NCI-H774 (cell line): ENCODE measurements at places on chromosomes 12 and 14.

DNA sequence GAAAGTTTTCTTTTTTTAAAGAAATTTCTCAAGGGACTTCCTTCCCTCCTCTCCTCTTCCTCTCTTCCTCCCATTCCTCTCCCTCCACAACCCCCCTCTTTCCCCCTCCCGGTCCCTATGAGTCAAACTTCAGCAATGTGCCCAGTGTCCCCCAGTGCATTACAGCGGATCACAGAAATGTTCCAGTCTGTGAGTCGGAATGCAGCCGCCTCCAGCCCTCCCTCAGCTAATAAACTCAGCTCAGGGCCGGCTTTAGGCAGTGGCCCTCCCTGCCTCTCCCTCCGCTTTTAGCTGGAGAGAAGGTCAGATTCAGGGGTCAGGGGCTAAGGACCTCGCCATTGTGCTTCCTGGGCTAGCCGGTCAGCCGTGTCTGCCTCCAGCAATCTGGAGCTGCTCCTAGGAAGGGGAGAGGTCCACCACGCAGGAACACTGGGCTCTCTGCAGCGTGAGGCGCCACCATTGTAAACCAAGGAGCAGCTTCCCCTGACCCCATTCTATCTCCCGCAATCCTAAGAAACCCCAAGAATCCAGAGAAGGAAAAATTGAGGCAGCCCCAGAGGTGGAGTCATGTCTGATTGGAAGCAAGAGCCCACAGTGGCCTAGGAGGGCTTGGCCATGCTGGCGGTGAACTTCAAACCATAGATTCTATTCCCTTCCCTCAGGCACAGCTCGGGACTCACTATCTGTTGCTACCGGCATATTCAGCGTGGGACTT, 1.1 kb upstream of the HDAC7 start:
- DNase-seq, result no peak

GRCh38 chr12:75374971-75375370, 15.9 kb upstream of the GLIPR1L2 start:
- no peak for DNase-seq

GRCh38 chr14:21652209-21652808, 1.3 kb upstream of the OR4E2 start:
- no peak for DNase-seq

- DNase-seq, result no peak
Measured at GRCh38 chr12:116333402-116333801, 55.9 kb upstream of the MED13L start.
